ENCODE measurements at places on chromosomes 3 and 15.

GRCh38 chr15:31230630-31231485 lies 95.8 kb upstream of the KLF13 start:
- DNase-seq: no peak

- DNase-seq: no peak
Measured at GRCh38 chr3:25589104-25589782, 75.5 kb downstream of the TOP2B start.

- DNase-seq: no peak
Measured at GRCh38 chr3:179082416-179082815, 10.8 kb upstream of the ZMAT3 start.

DNA sequence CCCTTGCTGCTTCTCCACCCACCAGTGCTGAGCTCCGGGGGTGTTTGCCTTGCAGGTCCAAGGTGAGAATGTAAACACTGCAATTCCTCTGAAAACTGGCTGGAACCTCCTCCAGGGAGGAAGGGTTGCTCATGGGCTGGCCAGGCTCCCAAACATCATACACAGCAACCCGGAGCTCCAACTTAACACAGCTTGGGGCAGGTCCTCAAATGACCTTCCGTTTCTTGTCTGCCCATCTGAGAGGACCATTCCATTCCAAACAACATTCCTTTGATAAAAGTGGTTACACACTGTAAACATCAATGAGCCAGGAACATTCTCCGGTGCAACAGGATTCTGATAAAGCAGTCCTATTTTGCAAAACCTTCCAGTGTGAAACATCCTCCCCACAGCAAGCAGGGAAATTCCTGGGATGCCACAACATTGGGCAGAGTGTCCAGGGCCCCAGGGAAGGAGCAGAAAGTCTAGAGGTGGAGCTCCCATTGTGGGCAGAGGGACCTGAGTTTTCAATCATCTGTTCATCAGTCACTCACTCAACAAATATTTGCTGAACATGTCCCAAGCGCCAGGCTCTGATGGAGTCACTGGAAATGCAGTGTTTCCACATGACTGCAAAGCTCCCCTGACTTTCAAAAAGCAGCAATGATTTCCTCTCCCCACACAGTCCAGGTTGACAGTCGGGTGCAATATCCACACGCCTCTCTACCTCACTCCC lies 7.3 kb upstream of the HEG1 start:
- DNase-seq: no peak

DNA sequence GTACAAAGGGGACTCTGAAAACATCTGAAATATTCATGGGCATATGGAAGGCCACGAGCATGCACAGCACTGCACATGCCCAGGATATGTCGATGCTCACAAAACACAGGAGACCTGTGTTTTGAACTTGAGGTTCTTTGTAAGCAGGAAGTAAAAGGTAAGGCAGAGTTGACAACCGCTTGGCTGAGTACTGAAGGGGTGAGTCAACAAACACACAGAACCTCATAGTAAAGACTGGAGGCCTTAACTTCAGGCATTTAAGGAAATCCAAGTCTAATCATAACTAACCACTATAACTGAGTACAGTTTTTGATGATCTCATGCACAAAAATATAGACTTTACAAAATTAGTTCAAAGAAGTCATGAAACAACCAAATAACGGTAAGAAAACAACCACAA lies 80.6 kb downstream of the MYO9A start:
- no peak for DNase-seq

DNA sequence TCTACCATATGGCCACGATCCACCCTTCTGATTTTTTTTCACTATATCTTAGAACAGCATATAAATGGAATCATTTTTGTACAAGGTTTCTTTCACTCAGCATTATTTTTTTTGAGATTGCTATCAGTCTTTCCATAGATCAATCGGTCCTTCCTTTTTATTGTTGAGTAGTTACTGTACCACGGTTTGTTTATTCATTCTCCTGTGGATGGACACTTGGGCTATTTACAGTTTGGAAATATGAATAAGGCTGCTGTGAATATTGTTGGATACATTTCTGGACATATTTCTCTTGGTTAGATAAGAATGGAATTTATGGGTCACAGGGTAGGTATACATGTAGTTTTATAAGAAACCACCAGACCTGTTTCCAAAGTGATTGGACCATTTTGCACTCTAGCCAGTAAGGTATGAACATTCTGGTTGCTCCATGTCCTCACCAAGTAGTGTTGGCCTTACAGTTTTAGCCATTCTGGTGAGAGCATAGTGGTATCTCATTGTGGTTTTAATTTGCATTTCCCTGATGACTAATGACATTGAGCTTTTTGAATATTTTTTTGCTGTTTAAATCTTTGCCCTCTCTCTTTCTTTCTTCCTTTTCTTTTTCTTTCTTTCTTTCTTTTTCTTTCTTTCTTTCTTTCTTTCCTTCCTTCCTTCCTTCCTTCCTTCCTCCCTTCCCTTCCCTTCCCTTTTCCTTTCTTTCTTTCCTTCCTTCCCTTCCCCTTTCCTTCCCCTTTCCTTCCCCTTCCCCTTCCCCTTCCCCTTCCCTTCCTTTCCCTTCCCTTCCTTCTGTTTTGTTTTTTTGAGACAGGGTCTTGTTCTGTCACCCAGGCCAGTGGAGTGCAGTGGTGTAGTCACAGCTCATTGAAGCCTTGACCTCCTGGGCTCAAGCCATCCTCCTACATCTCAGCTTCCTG lies 49.2 kb downstream of the LRRK1 start:
- no peak for DNase-seq

DNA sequence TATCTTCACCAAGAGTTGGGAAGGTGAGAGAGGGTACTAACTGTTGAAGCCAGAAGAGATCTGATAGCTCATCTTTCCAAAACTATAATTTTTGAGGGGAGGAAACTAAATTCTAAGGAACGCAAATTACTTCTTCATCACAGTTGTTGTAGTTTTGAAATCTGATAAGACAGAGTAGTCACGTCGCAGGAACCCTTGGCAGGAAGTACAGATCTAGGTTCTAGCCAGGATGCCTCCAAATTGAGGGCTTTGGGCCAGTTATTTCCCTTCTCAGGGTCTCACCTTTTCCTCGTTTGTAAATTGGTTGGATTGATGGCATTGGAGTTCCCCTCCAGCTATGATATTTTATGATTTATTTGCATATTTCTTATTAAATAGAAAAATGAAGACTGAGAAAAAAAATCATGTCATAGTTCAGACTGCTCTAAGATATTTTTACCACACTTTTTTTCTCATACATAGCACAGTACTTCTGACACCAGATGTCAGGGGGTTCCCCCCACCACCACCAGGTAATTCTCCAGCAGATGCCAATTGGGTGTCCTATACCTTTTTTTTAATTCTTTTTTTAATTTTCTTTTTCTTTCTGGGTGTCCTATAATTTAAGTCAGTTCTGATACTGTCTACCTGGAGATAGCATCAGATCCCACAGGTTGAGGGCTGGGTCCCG lies 32.3 kb upstream of the APH1B start:
- no peak for DNase-seq

- DNase-seq: peak; percentile 2
Measured at GRCh38 chr3:104564045-104564643, 802.6 kb upstream of the ALCAM start.

GRCh38 chr3:47989981-47990440 lies 26.2 kb downstream of the MAP4 start:
- peak; percentile 50 for DNase-seq

DNA sequence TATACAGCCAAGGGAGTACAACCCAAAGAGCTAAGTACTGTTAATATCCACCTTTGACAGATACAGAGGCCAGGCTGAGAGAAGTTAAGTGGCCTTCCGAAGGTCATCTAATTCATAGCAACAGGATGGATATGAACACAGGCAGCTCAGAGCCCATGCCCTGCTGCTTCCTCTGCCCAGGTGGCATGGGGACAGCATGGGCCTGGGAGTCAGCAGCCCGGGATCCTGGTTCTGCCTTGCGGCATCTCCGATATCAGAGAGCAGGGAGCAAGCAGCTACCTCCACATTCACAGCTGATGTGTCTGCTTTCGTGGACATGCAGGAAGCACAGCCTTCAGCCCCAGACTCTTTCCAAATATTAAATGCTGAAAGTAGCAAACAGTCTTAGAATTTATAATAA lies 55.6 kb downstream of the STARD5 start:
- no peak for DNase-seq

- no peak for DNase-seq
Measured at GRCh38 chr15:92243227-92243626, 150.5 kb upstream of the ST8SIA2 start.

DNA sequence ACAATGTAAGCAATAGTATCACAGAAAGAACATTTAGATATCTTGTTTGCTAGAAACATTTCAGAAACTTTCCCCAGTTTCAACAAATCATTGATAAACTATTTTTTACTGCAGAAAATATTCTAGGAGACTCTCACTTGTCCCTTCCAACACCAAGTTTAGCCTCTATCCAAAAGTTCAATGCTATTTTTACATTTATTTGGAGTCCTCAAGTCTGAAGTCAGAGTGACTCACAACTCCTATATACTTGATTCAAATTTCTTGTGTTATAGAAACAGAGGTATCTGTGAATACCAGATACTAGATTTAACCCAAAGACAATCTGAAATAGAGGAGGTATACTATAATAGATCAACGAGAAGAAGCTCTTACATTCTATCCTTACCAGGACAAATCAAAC lies 49.6 kb downstream of the RFX7 start:
- DNase-seq: no peak

DNA sequence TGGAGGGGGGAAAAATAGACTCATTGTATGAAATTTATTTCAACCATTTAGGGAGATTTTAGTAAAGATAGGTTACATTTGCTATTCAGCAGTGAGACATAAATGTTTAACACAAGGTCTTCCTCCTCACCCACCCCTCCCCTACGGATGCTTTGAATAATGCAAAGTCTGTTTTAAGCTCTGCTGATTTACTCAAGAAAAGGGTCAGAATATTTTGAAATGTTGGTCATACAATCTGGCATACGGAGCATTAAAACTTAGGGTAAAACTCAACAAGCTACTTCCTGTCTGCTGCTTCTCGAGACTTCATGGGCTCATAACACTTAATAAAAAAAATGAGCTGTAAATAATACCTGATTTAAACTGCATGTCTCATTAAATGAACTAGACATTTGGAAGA lies 156.3 kb downstream of the WNT5A start:
- no peak for DNase-seq

DNA sequence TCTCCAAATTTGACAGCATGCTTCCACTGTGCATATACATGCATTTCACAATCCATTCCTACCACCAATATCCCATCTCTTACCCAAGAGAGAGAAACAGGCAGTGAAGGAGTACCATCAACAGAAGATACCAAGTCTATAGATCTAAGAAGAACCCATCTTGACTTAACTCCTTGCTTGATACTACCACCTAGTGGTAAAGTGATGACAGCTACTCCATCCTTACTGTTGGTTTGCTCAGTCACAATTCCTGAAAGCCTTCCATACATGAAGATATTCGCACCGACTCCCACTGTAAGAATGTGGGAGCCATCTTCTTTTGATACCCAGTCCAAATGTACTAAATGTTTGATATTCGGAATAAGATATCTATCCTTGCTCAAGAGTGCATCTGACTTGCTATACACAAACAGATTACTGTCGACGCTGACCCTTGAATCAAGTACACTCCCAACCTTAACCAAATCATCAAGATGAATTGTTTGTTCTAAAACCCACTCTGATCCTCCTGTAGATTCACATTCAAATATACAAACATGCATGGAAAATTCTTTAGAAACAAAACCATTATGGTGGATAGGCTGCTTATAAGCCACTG lies 123.1 kb downstream of the DMXL2 start:
- no peak for DNase-seq

DNA sequence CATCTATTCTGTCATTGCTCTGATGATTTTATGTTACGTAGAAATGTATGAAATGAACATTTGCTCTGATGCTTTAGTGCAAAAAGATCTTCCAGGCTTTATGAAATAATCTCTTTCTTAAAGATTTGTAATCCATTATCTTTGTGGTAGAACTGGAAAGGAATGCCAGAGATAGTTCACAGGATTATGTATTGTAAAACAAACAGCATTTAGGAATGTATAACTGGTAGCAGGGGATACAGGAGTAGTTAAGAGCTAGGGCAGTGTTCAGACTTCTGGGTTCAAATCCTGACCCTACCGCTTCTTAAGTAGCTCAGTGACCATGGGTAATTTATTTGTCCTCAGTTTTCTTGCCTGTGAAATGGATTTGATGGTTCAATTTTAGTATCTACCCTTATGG lies 429.8 kb upstream of the TPM1 start:
- no peak for DNase-seq

DNA sequence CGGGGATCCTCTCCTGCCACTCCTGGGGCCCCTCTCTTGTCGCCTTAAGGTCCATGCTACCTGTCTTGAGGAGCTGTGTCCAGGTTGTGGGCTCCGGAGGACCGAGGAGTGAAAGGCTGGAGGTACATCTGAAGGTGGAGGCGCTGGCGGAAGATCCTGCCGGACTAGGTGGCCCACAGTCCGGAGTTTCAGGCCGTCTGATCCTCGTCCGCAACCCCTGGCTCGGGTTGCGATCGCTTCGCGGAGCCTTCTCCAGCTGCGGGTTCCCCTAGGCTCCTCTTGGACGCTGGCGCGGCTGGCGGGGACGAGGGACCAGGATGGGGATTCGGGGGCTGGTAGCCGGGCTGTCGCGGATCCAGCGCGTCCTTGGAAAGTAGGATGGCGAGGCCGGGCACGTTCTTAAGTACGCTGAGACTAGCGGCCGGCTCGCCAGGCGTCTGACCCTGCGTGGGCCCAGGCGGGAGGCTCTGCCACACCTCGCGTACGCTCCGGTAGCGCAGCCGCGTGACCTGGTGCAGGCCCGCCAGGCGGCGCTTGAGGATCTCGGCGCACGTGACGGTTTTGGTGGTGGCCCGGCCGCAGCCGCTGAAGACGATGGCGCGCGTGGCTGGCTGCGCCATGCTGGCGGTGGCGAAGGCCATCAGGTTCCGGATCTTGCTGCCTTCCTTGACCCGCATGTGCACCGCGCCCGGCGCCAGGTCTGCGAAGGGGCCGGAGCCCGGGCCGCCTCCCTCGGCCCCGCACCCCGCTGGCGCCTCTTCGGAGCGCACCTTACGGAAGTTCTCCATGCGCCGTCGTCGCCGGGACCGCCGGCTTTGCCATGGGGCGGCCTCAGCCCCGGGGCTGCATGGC lies 550 bp downstream of the RPP25 start:
- DNase-seq: peak; percentile 41

GRCh38 chr3:126061301-126062032 lies 22.5 kb downstream of the SLC41A3 start:
- no peak for DNase-seq

- no peak for DNase-seq
Measured at GRCh38 chr3:172119266-172119969, 80.0 kb downstream of the FNDC3B start.

DNA sequence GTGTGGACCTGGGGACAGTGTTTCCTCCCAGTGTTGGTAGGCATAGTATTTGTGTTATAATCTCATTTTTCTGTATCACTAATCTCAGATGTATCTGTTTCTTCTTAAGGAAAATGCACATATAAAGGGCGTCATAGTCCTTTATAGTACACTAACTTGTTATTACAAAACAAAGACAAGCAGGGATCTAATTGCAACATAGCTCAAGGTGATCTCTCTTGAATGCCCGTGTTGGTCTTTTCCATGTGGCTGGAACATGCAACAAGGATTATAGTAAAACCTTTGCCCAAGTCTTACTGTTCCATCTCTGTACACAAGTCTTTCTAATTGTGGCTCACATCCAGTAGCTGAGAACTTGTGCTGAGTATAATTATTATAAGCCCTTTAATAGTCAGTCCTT lies 3.5 kb upstream of the GPR87 start:
- no peak for DNase-seq

GRCh38 chr3:123357275-123357674 lies 91.6 kb downstream of the ADCY5 start:
- no peak for DNase-seq
